ENCODE measurements at places on chromosomes 1 and 21.

DNA sequence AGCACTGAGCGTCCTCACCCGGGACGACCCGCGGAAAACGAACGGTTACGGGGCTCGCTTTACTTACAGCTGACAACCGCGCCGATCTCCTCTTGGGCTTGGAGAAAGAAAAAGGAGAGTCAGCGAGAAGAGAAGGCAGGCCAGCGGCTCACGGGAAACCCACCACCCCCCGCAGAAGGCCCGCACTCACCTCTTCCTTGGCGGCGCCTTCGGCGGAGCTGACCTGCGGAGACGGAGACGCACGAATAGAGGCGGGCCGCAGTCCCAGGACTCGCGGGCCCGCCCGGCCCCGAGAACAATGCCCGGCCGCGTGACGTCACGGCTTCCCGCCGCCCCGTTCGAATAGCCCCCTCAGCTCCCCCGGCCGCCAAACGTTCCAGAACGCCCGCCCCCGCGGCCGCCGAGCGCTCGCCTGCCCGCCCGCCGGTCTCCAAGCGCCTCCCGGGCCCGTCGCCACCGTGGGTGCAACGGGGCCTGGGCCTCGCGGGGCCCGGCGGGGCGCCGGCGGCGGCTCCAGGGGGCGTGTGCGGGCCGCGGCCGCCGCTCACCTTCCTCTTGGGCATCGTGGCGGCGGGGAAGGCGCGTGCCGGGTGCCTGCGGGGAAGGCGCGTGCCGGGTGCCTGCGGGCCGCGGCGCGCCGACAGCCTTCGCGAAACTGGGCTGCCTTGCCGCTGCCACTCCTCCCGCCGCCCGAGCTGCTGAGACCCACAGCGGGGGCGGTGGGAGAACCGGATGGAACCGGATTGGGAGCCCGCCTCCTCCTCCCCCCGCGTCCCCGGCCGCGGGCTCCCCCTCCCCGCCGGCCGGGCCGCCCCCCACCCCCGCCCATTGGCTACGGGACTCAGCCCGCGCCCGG, at the start of gene HMGN1:
TSS of gene HMGN1 (minus strand) at position 734 of the 856 bp plus-strand sequence. CDS start at position 563, 171 bp downstream.
- peak; percentile 85 for DNase-seq

GRCh38 chr21:45818276-45818903, 163.2 kb upstream of the COL6A1 start:
- no peak for DNase-seq

DNA sequence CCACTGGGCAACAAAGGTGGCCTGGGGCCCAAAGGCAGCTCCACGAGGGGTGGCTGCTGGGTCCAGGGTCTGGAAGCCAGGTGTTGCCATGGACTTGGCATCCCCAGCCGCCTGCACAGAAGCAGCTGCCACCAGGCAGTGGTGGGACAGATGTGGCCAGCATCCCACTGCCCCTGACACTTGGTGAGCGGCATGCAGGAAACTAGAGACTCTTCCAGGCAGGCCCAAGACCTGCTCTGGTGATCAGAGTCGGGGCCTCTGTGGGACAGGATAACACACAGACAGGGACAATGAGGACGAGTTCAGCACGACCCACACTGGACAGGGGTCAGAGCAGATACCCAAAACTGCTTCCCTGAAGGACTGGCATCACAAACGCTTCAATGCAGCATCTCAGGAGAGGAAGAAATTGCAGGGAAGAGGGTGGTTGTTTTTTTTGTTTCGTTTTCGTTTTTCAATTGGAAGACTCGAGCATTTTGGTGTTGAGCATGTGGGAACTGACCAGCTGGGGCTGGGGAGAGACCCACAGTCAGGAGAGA, 34.1 kb upstream of the RNF187 start:
- no peak for DNase-seq

DNA sequence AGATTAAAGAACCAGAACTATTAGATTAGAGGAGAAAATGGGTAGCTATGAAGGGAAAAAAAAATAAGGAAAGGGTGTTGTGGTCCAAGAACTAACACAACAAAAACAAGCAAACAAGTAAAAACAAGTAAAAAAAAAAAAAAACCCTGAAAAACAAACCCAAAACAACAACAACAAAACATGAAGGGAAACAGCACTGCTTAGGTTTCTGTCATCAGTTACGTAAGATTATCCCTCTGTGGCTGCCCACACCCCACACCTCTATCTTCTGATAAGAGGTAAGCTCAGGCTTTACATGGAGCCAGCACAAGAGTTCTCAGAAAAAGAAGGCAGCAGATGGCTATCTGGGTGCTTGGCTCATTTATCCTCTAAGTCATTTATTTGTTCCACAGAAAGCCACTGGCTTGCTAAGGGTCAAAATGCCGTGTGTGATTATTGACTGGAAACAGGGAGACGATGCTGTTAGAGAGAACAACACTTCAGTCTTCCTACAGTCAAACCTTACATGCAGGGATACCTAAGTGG, 57.5 kb downstream of the KIAA0319L start:
- peak; percentile 7 for DNase-seq
